ENCODE measurements at places on chromosomes 1 and 21.

- no peak for DNase-seq
Measured at GRCh38 chr1:43387976-43388599, 1.5 kb downstream of the MED8 start.

DNA sequence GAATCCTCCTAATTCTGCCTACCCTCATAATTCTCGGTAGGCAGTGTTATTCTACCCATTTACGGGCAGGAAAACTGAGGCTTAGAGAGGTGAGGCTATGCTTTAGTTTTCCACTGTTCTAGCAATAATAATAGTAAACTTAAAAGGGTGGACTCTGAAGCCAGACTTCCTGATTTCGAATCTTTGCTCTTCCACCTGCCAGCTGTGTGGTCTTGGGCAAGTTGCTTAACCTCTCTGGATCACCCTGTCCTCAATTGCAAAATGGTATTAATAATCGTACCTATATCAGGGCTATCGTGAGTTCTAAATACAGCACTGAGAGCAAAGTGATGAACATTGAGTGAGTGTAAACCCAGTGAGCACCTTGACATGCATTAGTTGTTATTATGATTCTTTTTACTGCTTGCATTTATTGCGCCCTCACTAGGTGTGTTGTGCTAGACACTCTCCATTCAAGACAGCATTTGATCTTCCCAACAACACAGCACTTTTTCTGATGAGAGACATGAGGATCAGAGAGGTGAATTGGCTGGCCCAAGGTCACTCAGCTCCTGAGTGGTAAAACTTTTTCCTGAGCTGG is 102.3 kb upstream of the CSF3R start:
- DNase-seq, result no peak

GRCh38 chr1:201143726-201144635 is 10.3 kb downstream of the TMEM9 start:
- no peak for DNase-seq

DNA sequence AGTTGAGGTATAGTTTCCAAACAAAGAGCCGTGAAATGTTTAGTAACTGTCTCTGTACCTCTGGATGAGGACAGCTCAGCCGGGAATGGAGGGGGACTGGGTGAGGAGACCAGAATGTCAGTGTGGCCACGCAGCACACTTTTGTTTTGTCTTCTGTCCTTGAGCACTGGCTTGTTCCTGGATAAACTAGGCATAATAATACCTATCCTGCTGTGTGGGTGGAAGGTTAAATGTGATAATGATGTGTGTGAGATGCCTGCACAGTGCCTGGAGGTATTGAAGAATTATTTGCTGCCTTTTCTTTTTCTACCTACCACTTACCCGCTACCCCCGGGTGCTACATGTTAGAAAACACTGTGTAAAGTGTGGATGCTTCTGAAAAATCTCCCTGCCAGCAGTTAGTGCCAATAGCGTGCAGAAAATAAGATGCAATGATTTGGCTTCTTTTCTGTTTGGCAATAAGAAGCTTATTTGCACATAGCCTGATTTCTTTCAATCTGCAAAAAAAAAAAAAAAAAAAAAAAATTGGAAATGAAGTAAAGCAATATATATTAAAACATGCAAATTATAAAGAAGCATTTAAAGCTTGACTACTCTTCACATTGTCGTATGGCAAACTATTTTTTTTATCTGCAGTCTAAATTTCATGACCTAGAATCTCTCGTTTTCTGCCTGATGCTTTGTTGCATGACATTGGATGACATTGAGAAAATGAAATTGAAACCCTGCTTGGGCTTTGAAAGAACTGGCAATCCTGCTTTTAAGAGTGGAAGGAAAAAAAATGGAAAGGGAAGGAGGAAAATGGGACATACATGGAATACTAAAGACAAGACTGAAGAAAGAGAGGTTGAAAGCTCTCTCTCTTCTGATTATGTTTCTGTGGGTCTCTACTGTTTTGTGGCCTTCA is 89.5 kb downstream of the DISC1 start:
- DNase-seq, result no peak

DNA sequence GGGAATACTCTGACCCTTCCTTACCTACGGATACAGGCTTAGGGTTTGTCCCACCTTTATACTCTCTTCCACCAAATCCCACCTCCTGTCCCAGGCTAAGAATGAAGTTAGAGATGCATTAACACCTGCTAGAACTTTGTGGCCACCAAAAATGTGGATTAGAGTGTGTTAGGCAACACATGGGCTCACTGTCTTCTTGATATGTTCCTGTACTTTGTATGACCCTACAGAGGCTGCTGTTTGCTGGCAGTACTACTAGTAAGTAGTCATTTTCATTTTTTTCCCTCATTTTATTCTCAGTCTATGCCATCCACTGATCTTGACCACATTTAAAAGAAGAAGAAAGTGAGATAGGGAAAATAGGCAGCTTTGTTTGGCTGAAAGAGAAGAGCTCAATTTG is 21.0 kb upstream of the TMEM39B start:
- DNase-seq, result no peak

DNA sequence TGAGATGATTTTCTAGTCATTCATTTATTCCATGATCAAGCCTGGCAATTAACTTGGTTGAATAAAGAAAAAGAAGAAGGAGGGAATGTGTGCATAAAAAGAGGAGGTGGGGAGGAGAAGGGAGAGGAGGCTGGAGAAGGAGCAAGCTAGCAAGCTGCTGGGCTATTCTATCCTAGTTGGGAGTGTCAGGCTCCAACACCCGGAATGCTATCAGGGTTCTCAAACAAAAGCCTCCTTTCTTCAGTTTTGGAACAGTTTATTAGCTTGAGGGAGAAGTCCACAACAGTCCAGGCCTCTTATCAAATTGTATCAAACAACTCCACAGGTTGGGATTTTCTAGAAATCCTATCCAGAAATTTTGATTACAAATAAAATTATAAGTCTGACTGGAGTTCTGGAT is 80.0 kb downstream of the BCAR3 start:
- no peak for DNase-seq

DNA sequence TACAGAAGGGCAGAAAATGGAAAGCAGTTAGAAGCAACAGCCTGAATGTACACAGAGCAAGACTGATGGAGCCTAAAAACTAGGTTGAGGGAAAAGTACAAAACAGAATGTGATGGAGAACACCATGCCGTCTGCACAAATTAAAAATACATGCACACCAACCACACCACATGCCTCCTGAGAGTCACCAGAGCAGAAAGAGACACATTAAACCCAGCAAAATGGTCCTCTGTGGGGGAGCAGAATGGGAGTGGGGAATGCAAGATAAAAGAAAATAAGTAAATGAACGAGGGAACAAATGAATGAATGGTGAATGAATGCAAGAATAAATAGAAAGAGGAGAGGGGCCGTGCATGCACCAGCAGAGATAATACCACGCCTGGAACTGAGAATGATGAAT is 24.1 kb downstream of the PADI2 start:
- DNase-seq, result no peak

- no peak for DNase-seq
Measured at GRCh38 chr1:7941437-7941793, 776 bp upstream of the TNFRSF9 start.

GRCh38 chr1:161982917-161983316 is 40.8 kb downstream of the OLFML2B start:
- DNase-seq, result no peak

DNA sequence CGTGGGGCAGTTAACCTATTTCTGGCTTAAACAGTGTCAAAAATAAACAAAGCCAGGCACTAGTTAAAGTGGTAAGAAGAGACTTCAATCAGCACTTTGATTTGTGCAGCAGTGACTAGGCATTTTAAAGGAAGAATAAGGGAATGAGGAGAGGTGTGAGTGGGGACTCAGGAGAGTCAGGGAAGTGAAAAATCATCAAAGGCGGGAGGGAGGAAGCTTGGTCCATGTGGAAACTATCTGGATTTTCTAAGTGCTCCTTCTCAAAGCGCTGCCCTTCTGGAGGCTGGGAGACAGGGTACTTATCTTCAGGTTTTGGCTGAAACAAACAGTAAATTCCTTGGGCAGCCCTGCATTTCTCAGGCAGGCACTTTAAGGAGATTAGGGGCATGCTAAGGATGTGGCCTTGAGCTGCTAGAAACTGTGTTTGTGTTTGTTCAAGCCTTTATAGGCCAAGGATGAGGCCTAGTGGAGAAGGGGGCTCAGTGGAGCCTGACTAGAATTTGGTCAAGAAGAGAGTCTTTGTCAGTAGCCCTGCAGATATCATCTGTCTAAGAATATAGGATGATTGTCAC is 486.5 kb downstream of the SIPA1L2 start:
- DNase-seq, result no peak

DNA sequence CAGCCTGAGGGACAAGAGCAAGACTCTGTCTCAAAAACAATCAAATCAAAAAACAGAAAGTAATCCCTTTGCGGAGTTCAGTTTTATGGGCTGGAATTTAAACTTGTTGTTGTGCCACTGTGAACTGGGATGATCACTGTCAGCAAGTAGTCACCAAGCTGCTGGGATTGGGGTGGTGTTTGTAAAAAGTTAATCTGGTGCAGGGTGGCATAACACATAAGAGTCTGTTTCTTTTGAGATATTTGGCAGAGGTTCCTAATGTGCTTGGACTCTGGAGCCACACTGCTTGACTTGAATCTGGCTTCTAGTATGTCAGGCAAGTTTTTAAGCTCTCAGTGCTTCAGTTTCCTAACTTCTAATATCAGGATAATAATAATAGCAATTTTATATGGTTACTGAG is 6.6 kb downstream of the CLIC4 start:
- no peak for DNase-seq

GRCh38 chr1:11752359-11753088 is 9.5 kb upstream of the C1orf167 start:
- DNase-seq, result no peak

DNA sequence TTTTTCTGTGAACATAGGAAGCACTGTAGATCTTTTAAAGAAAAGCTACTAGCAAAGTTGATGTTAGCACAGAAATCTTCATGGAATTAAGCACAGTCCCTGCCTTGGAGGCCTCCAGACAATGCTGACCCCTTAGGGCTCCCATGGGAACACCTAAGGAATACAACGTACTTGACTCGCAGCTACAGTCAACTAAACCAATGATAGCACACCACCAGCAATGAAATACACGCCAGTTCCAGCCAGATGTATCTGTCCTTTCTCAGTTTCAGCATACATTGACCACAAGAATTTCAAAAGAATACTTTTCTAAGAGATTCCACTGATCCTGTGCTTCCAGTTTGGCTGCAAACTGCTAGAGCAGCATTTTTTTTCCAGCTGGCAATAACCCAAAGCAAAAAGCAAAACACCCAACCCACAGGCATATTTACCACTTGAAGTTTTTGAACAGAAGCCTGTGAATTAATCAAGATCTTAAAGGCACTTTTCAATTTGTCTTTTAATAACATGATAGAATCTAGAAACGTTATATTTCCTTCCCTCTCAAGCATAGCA is 42.8 kb upstream of the KRTAP11-1 start:
- no peak for DNase-seq

DNA sequence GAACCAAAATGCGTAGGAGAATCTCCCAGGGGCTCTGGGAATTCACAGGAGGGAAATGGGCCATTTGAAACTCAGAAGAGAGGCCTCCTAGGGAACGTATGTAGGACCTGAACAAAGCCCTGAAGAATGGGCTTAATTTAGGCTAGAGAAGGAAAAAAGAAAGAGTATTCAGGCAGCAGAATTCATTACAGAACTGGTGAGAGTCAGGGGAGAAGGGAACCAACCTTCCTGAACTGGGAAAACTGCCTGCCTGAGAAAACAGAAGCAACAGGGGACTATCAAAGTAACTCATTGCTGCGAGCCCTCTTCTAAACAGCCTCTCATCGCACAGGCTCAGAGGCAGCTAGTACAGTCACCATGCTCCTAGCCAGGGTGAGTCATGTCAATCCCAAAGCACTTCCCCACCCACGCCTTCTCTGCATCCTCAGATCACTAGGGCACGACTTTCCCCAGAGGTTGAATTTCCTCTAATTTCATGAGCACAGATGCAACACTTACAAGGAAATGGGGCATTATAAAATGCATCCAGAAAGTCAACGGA is 98.1 kb downstream of the ADSS2 start:
- DNase-seq, result peak; percentile 79

DNA sequence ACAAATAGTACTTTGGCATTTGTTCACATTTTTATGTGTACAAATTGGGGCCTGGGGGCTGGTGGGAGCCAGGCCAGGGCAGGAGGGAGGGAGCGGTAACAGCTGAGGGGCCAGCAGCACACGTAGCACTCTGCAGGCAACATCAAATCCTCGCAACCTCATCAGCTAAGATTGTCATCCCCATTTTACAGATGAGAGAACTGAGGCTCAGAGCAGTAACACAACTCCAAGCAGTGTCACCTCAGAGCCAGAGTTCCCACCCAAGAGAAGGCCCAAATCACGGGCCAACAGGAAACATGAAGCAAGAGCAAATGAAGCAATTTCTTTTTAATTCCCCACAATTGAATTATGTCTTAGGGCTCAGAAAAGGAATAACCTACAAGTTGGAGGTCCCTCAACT is 14.1 kb downstream of the IFFO2 start:
- no peak for DNase-seq

DNA sequence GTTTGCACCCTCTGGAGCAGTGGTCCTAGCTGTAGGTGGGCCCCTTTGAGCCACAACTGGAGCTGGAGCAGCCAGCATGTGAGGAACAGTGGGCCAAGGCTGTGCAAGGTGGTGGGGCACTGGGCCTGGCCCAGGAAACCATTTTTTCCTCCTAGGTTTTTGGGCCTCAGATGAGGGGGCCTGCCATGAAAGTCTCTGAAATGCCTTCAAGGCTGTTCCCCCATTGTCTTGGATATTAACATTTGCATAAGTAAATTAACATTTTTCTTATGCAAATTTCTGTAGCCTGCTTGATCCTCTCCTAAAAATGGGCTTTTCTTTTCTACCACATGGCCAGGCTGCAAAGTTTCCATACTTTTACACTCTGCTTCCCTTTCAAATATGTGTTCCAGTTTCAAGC is 212.0 kb downstream of the NTNG1 start:
- no peak for DNase-seq

Data from H9 (cell line).